Uterine smooth muscle cell (primary cell): ENCODE measurements at places on chromosomes 7 and 10. TPM values are rescaled to one million over a fixed set of nuclear protein-coding genes. Genes with fewer than 3 reads are reported as not detected.

KCP gene
- 0.55 and 5.2 TPM in 2 replicates for total RNA-seq

ITGA8 gene
- total RNA-seq = 1.1 and 4.5 TPM in 2 replicates

SPDYE2 gene
- not detected in 2 replicates for total RNA-seq

ADAM12 gene
- 40.8 and 119 TPM in 2 replicates for total RNA-seq

VAX1 gene
- not detected in 2 replicates for total RNA-seq

NEBL gene
- total RNA-seq = 0.12 and 0.22 TPM in 2 replicates

EZH2 gene
- total RNA-seq = 12.1 and 27.8 TPM in 2 replicates

FAM25C gene
- not detected in 2 replicates for total RNA-seq

GPR26 gene
- total RNA-seq = not detected in 2 replicates

FXYD4 gene
- total RNA-seq = not detected in 2 replicates

IQCE gene
- total RNA-seq = 12.0 and 12.9 TPM in 2 replicates

CLDN3 gene
- total RNA-seq = 0.12 and 0.44 TPM in 2 replicates

KLF6 gene
- 47.7 and 58.9 TPM in 2 replicates for total RNA-seq

KIF11 gene
- 15.1 and 59.2 TPM in 2 replicates for total RNA-seq

TACR2 gene
- 0.12 TPM in 1 of 2 replicates, not detected in the other for total RNA-seq

FAM13C gene
- 0.11 and 0.50 TPM in 2 replicates for total RNA-seq

STOX1 gene
- total RNA-seq = 0.12 and 0.44 TPM in 2 replicates

PTER gene
- 9.1 and 9.2 TPM in 2 replicates for total RNA-seq

GSTO2 gene
- 1.7 and 5.1 TPM in 2 replicates for total RNA-seq

HGF gene
- 101 and 486 TPM in 2 replicates for total RNA-seq

ZRANB1 gene
- 25.7 and 30.1 TPM in 2 replicates for total RNA-seq
